Posterior vena cava (tissue), 2 donors: ENCODE measurements at places on chromosomes 5 and 9. TPM values are rescaled to one million over a fixed set of nuclear protein-coding genes. Genes with fewer than 3 reads are reported as not detected.
A peak's percentile ranks its signal among the peaks of the same experiment; 100 is the strongest.

- DNase-seq = no peak
Measured at GRCh38 chr5:143788401-143788800, 23.6 kb upstream of the HMHB1 start.

GRCh38 chr5:157516626-157517325 is 56.8 kb downstream of the NIPAL4 start:
- peak; percentile 88 for DNase-seq

DNA sequence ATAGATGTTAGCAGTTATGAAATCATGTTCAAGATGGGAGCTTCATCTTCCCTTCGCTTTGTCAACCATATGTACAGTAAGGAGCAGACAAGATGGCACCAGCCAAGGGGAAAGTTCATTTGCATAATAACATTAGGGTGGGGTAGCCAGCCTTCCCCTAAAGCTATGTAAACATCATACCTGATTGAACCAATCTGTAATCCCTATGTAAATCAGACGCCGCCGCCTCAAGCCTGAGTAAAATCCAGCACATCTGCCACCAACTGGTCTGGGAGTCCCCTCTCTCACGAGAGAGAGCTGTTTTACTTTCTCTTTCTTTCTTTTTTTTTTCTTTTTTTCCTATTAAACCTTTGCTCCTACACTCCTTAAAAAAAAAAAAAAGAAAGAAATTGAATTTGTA is 30.8 kb upstream of the REEP2 start:
- no peak for DNase-seq

TTC16 gene
- total RNA-seq = 0.09 TPM

ERAP2 gene
- 4.8 TPM for total RNA-seq

RASEF gene
- 0.37 TPM for total RNA-seq

- DNase-seq = no peak
Measured at GRCh38 chr5:73370095-73370494, 78.5 kb downstream of the FOXD1 start.

SEMA4D gene
- 10.0 TPM for total RNA-seq

GRCh38 chr5:103475629-103476240 is 86.9 kb downstream of the NUDT12 start:
- no peak for DNase-seq

DNA sequence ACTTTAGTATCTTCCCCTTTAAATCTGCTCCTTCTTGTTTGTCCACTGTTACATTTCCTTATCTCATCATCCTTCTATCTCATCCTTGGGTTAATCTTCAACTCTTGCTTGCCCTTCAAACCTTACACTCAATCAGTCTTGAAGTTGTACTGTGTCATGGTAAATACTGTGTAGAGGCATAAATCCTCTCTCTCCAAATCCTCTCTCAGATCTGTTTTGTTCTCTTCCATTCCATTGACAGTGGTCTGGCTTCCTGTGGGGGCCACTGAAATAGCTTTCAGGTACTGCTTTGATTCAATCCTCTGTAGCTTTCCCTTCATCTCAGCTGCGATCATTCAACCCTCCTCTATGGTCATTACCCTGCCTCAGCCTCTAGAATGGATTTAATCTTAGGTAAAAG is 104.0 kb downstream of the PLCXD3 start:
- no peak for DNase-seq

DNA sequence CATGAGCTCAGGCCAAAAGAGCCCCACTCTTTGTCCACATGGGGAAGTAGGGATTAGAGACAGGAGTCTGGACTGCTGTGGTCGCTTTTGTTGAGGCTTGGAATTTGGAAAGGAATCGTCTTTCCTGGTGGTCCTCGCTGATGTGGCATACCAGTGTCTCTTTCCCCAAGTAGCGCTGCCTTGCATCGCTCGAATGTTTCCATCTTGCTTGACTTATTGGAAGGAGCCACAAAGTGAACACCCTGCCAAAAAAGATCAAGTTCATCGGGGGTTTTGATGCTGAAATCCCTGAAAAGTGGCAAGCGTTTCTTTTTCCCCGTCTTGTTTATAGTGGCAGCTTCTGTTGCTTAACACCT is 161.3 kb downstream of the MACROH2A1 start:
- DNase-seq = no peak

IFNA2 gene
- not detected for total RNA-seq

ZNF354C gene
- 6.7 TPM for total RNA-seq

DNA sequence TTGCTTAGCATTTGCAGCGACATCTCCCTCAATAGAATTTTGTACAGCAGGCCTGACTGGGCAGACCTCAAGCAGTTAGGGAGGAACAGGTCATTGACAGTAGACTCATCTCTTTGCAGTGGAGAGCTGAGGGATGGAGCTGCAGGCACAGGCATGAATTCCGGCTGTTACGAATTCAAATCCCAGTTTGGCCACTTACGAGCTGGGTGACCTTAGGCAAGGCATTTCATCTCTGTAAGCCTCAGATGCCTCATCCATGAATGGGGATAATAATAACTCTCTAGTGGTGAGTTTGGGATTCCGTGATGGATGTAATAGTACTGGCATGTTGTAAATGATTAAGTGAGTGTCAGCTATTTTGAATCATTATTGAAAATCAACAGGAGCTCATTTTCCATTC is 195.3 kb downstream of the SEMA6A start:
- no peak for DNase-seq

ENTPD8 gene
- total RNA-seq = not detected

GRCh38 chr5:168820874-168821273 is 241.7 kb upstream of the PANK3 start:
- no peak for DNase-seq

- DNase-seq = no peak
Measured at GRCh38 chr5:122111460-122111859, 17.9 kb upstream of the ZNF474 start.

DNA sequence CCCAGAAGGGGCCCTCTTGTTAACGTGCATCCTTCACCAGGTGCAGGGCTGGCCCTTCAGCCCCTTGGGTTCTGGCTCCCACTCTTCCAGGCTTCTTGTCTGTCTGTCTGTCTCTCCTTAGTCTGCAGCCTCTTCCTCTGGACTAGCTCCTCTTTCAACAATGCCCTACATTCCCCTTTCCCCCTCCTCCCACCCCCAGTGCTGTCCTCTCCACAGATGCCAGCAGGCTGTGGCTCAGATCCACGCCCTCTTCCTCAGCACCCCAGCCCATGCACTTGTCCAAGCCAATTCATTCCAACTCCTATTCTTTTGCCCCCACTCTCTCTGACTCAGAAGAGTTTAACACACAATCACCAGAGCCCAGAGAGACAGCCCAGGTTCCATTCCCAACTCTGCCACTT is 45.2 kb upstream of the ALDH1B1 start:
- no peak for DNase-seq

DNA sequence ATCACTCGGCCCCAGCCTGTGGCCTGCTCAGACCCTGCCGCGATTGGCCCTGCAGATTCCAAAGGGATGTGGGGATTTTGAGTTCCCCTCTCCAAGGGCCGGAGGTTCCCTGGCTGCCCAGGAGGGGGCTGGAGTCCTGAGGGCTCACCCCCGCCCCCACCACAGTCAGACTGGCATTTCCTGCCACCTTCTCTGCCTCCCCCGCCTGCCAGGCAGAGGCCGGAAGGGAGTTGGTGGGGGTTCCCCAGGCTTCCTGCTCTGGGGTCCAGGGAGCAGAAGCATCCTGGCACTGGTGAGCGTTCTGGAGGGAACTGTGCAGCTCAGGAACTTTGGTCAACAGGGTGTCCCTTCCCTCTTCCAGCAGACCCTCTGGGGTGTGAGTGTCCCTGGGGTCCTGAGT is 70.6 kb downstream of the RXRA start:
- no peak for DNase-seq
